ENCODE measurements at places on chromosomes 3 and 15.
A peak's percentile ranks its signal among the peaks of the same experiment; 100 is the strongest.

GRCh38 chr3:153704115-153704514 is 417.1 kb upstream of the ARHGEF26 start:
- DNase-seq, result no peak

- DNase-seq, result no peak
Measured at GRCh38 chr3:153624310-153625030, 462.4 kb downstream of the RAP2B start.

- DNase-seq, result no peak
Measured at GRCh38 chr3:194196876-194197275, 60.9 kb downstream of the HES1 start.

GRCh38 chr3:128603811-128604775 is 46.5 kb downstream of the RPN1 start:
- DNase-seq, result no peak

DNA sequence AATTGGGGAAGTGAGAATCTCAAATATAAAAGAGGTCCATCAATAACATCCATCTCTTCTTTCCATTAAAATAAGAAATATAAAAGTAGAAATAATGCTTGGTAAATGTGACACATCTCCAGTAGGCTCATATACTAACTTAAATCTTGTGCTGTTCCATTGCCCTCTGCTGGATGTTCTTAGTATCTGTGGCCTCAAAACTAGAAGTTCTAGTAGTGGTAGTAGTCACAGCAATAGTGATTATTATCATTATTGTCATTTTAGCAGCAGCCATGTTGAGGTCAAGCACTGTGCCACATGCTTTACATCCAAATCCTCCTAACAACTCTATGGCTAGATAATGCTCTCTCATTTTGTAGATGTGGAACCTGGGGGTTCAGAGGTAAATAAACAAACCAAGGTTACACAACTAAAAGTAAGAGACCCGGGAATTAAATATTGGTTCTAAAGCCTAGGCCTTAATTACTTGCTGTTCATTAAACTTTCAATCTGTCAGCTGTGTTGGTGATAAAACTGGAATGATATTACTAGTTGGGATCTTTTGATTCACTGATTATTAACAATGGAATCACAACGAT is 20.2 kb upstream of the BTLA start:
- DNase-seq, result peak; percentile 85

GRCh38 chr15:85673326-85673725 is 121.4 kb downstream of the KLHL25 start:
- DNase-seq, result no peak

GRCh38 chr15:62521396-62521795 is 356.3 kb upstream of the C2CD4B start:
- no peak for DNase-seq

DNA sequence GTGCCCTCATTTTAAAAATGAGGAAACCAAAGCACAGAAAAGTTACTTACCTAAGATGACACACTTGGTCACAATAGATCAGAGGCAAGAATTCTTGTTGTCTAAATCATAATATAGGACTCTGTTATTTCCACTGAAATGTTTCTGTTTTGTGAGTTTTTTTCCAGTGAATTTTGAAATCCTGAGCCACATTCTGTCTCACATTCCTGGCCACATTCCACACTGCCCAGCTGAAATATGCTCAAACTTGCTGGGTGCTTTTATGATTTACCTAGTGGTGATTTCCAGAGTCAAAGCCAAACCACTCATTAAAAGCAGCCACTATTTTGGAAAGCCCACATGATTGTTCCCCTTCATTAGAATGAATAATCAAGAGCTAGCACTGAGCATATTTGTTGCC is 82.3 kb upstream of the NPHP3 start:
- DNase-seq, result no peak

DNA sequence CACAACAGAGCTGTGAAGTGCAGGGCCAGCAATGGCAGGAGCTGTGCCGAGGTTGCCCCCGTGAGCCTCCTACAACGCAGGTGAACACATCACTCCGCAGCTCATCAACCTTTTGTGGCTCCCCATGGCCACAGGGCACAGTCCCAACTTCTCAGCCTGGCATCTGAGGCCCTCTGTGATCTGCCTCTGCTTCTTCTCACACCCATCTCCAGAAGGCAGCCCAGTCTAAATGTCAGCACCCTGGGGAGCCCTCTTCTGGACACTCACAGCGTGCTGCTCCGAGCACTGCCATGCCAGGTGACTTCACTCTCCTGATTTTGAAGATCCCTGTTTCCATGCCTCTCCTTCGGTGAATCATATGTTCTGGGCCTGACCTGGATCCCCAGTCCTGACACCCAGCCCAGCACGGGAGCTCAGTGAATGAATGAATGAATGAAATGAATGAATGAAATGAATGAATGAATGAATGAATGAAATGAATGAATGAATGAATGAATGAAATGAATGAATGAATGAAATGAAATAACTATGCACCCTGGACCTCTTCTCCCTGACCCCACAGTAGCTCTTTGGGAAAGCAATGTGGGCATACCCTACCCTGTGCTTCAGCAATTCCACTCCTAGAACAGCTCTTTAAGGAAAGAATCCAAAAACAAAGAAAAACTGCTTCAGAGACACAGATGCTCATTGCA is 17.9 kb upstream of the SKIC8 start:
- DNase-seq, result no peak

GRCh38 chr3:12473511-12473910 is 10.8 kb upstream of the TSEN2 start:
- DNase-seq, result no peak

- DNase-seq, result no peak
Measured at GRCh38 chr3:71124048-71124447, 459.5 kb downstream of the FOXP1 start.

DNA sequence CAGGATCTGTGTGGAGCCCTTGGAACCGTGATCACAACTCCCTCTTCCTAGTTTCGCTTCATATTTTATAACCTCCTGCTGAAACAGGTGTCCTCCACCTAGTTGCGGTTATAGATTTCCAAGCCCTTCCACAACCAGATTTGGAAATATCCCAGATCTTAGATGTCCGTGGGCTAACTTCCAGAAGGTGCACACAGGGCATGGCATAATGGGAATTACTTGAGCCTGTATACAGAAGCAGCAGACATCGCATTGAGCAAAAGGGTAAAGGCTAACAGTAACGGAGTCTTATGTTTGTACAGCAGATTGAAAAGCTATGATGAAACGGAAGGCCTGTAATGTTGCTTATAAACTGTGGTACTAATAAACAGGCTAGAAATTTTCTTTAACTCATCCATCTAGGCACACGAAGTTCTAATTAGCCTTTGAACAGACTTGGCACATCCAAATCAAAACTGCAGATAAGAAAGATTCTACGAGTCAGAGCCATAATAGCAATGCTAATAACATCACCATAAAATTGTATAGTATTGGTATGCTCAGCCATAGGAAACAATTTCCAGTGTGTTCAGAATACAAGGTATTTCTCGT is 1.2 kb upstream of the USF3 start:
- DNase-seq, result no peak

GRCh38 chr3:49173116-49173791 is 1.9 kb downstream of the KLHDC8B start:
- no peak for DNase-seq
